ENCODE measurements at places on chromosomes 4 and X. TPM values are rescaled to one million over a fixed set of nuclear protein-coding genes. Genes with fewer than 3 reads are reported as not detected.

ITGB1BP2 gene
- 9.9 TPM for total RNA-seq

ZBTB33 gene
- total RNA-seq, result 10.7 TPM

OTUD6A gene
- not detected for total RNA-seq

GSX2 gene
- total RNA-seq, result not detected

TLR10 gene
- 0.27 TPM for total RNA-seq

PDCL2 gene
- total RNA-seq, result not detected

GIMD1 gene
- not detected for total RNA-seq

DNA sequence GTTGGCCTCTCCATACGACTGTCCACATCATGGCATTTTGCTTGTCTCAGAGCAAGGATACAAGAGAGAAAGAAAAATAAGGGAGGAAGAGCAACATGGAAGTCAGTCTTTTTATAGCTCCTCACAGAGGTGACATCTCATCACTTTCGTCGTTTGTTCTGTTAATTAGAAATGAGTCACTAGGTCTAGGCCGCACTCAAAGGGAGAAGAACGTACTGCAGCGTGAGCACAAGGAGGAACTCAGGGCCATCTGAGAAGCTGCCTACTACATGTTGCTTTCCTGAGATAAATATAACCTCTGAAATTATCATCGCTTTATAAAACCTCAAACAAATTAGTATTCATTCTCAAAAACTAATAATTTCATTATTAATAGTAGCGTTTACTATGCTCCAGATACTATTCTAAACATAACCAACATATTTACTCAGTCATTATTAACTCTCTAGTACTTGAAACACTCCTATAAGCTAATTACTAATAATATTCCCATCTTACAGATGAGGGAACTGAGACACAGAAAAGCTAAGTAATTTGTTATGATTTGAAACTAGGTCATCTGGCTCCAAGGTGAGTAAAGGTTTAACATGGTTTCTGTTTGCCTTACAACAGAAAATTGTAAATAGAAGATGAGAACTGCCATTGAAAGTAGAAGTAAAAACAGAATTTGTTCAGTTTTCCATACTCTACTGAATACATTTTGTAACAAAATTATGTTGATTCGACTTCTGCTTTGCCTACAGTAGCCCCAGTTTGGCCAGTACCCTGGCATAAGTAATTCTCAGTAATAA, 213.2 kb upstream of the UGT8 start:
- no peaks in the 10 kb centered on the region for H3K27me3 ChIP-seq
- no peak overlapping the region for H3K27ac ChIP-seq
- no peak for DNase-seq
- H3K4me3 ChIP-seq, result no peak overlapping the region
- H3K4me1 ChIP-seq, result no peaks in the 10 kb centered on the region

- no peak overlapping the region for H3K4me3 ChIP-seq
- no peak for DNase-seq
- H3K27ac ChIP-seq, result no peak overlapping the region
- H3K27me3 ChIP-seq, result no peaks in the 10 kb centered on the region
- no peaks in the 10 kb centered on the region for H3K4me1 ChIP-seq
- H3K36me3 ChIP-seq, result peaks cover 10% of the 10 kb centered on the region
These were observed 183.7 kb downstream of the NSUN7 start for GRCh38 chr4:40933272-40934053.

- no peak overlapping the region for H3K27ac ChIP-seq
- H3K36me3 ChIP-seq, result no peaks in the 10 kb centered on the region
- no peak overlapping the region for H3K4me3 ChIP-seq
- no peaks in the 10 kb centered on the region for H3K4me1 ChIP-seq
- DNase-seq, result no peak
These were observed 137.9 kb upstream of the NHS start for GRCh38 chrX:17237146-17237545.

DNA sequence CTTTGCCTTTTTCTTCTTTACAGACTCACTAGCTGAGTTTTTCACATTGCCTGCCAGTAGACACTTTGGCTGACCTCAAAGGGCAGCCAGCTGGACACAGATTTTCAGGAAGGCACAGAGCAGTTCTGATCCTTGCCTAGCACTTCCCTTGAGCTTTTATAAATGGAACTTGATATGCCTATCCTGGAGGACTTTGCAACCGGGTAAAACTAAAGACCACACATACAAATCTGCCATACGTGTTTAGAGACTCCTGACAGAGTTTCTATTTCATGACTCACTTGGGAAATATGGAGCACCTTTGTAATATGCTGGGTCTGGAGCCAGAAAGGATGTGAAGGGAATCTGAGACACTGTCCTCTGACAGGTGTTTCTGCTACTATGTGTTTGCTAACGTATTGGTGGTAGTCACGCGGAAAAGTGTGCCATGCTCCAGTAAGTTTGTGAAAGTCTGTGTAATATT, 56.7 kb upstream of the RASSF6 start:
- no peak overlapping the region for H3K4me3 ChIP-seq
- DNase-seq, result no peak
- no peaks in the 10 kb centered on the region for H3K27me3 ChIP-seq
- no peaks in the 10 kb centered on the region for H3K4me1 ChIP-seq
- H3K27ac ChIP-seq, result no peak overlapping the region

DNA sequence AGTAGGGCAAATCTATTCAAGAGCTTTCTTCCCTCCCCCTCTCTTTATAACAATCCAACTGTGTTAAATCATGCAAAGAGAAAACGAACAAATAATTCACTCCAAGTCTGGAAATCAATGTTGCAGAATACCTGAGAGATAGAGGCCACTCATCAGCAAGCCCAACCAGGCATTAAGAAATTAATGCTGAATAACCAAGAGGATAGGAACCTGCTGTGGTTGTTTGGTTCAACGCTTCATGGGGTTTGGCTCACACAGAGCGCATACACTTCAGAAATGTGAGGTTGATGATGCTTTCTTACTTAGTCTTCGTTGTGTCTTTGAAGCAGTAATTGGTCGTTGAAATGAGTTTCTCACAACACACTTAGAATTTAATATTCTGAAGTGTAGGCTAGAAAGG, 1540.0 kb upstream of the PABPC4L start:
- no peaks in the 10 kb centered on the region for H3K36me3 ChIP-seq
- H3K27ac ChIP-seq, result no peak overlapping the region
- DNase-seq, result no peak
- no peaks in the 10 kb centered on the region for H3K4me1 ChIP-seq

GRCh38 chrX:152960115-152960514, 33.8 kb downstream of the PNMA5 start:
- no peaks in the 10 kb centered on the region for H3K4me1 ChIP-seq
- H3K27me3 ChIP-seq, result no peaks in the 10 kb centered on the region
- H3K27ac ChIP-seq, result no peak overlapping the region
- no peak overlapping the region for H3K4me3 ChIP-seq

DNA sequence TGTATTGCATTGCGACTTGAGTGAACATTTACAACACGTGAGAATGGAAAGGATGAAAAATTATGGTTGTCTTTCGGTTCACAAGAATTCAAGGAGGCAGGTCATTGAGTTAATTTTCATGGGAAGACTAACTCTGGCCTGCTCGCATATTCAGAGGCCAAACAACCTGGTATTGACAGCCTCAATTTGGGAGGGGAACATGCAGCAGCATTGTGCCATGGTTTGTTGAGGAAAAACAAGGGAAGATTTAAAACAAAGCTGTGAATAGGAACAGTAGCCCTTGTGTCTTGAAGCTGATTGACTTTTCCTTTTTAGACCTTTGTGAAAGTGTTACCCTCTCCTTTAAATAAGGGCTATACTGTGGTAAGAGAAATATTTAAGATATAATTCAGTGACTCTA, 31.9 kb downstream of the FAT4 start:
- DNase-seq, result no peak
- no peaks in the 10 kb centered on the region for H3K36me3 ChIP-seq
- H3K4me3 ChIP-seq, result no peak overlapping the region
- H3K27ac ChIP-seq, result no peak overlapping the region
- no peaks in the 10 kb centered on the region for H3K27me3 ChIP-seq
- peaks cover 7% of the 10 kb centered on the region for H3K4me1 ChIP-seq

- H3K27ac ChIP-seq, result no peak overlapping the region
- no peak overlapping the region for H3K4me3 ChIP-seq
- H3K27me3 ChIP-seq, result no peaks in the 10 kb centered on the region
- no peaks in the 10 kb centered on the region for H3K4me1 ChIP-seq
These were observed 78.2 kb downstream of the SLC10A7 start for GRCh38 chr4:146443525-146443924.

GRCh38 chr4:162364651-162365050, 200.9 kb upstream of the FSTL5 start:
- H3K4me3 ChIP-seq, result no peak overlapping the region
- H3K36me3 ChIP-seq, result no peaks in the 10 kb centered on the region
- DNase-seq, result no peak
- no peaks in the 10 kb centered on the region for H3K4me1 ChIP-seq
- H3K27me3 ChIP-seq, result no peaks in the 10 kb centered on the region

GRCh38 chrX:18401848-18402213, 23.6 kb upstream of the CDKL5 start:
- no peaks in the 10 kb centered on the region for H3K27me3 ChIP-seq
- H3K27ac ChIP-seq, result no peak overlapping the region
- H3K4me3 ChIP-seq, result no peak overlapping the region
- H3K4me1 ChIP-seq, result no peaks in the 10 kb centered on the region
- H3K36me3 ChIP-seq, result no peaks in the 10 kb centered on the region

All from sigmoid colon (tissue), 7 donors.